ENCODE measurements at places on chromosomes 5 and 9.
A peak's percentile ranks its signal among the peaks of the same experiment; 100 is the strongest.

GRCh38 chr5:121189342-121190305, 662.1 kb upstream of the FTMT start:
- DNase-seq, result no peak

- DNase-seq, result no peak
These were observed 109.0 kb upstream of the PCAT7 start for GRCh38 chr9:94445863-94446262.

DNA sequence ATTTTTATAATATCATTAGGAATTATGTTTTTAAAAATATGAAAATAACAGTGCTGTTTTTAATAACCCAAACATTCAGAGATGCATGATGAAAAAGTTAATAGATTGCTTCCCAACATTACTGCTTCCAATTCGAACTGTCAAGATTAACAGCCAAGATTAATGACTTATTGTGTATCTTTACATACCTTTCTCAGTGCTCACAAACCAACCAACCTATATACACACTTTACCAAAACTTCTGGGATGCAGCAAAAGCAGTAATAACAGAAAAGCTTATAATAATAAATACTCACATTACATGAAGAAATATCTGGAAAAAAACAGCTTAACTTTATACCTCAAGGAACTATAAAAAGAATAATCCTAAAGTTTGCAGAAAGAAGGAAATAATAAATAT, 82.1 kb downstream of the TMEM232 start:
- no peak for DNase-seq

GRCh38 chr9:121917375-121918335, 175.5 kb downstream of the TTLL11 start:
- DNase-seq, result no peak

GRCh38 chr5:93219641-93220145, 361.3 kb downstream of the NR2F1-AS1 start:
- DNase-seq, result no peak

DNA sequence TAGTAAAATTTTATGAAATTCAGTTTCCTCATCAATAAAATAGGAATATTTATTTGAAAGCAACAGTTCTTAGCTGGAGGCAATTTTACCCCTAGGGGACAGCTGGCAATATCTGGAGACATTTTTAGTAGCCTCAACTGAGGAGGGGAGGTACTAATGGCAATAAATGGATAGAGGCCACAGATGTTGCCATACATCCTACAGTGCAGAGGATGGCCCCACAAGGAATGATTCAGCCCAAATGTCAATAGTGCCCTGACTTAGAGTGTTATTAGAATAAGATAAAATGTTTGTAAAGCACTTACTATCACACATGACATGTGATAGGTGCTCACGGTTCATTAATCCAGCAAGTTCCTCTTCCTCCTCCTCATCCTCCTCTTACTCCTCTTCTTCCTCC, 293.6 kb downstream of the KCTD16 start:
- no peak for DNase-seq

DNA sequence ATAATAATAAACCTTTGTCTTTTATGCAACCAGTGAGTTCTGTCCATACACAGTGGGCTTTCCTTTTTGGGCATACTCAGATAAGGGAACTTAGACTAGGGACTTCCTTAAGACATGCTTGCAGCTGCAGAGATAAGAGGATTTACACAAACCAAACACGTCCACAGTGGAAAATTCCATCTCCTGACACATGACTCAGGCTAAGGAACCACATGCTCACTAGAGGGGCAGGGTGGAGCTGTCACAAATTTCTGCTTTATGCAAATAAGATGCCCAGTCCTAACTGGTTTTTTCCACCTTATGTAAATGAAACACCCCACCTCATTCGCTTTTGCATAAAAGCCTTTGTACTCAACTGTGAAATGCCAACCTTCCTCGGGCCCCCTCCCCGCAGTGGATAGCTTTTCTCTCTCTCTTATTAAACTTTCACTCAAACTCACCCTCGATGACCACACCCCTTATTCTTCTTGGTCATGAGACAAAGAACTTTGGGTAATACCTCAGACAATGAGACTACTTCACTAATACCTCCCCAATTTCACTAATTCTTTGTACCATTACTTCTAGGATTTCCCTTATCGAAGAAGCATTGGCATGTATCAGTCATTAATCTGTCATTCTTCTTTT, 170.3 kb upstream of the FTMT start:
- no peak for DNase-seq

GRCh38 chr9:105679257-105680022, 14.9 kb upstream of the TMEM38B start:
- no peak for DNase-seq

GRCh38 chr9:112550531-112550930, 63.9 kb downstream of the KIAA1958 start:
- DNase-seq, result no peak

DNA sequence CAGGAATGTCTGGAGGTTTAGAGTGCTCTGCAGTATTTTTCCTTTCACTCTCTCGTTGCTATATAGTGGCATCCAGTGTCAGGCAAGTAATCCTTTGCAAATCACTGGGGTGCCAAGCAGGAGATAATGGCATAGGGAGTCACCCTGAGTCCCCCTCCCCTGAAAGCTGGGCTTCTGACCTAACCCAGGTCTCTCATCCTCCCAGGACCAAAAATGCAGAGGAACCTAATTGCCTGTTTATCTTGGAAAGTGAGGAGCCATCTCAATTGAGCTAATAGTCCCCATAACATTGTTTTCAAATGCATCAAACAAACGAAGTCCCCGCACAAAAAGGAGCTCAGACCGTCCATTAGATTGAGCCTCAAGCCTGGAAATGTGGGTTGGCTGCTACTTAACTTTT, 368.0 kb upstream of the IRX2 start:
- no peak for DNase-seq

DNA sequence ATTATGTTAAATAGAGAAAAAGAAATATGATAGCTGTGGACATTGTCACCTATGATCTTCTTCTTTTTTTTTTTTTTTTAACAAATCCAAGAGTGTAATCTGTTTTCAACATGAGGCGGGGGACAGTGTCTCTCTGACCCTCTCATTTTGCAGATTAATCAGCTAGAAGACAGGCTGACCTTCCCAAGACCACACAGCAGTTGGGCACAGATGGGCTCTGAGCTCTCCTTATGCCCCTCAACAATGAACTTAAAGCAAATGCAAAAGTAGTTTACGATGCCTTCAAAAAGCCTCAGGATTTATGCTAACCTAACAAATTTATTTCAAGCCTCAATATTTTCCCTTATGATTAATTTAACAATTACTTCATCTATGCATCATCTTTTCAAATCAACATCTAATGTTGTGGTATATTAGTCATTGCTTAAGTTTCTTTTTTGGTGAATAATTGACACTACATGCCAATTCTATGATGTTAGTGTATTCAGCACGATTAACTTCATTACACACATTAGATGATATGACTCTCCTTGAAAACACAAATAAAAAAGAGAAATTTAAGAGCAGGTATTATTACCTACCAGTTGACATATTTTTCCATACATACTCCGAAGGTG, 7.4 kb downstream of the NFIL3 start:
- no peak for DNase-seq

DNA sequence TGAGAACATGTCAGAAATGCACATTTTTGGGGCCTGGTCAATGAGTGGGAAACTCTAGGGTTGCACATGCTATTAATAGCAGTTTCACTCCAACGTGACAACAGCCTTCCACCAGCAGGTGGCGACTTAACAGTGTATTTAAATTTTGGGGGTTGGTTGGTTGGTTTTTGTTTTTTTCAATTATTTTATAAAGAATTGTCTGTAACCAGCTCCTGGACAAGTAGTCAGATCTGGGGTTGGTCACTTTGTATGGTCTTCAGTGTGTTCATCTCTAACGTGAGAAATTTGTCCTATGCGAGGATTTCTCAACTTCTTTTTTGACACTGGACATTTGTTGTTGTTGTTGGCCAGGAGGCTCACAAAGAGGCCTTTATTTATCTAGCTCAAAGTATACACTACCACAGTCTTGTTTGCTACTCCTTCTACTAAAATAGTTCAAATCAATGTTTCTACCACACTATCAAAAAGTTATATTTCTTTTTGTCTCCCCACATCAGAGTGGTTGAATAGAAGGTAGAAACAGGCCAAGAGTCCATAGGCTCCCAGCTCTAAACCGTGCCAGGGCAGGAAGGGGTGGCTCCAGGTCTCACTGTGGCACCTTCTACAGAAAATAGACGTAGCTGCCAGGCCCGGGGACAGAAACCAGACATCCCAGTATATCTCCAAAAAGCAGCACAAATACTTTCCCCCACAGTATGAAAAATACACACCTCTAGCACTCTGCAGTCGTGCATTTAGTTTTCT, 110.4 kb downstream of the TRPM6 start:
- DNase-seq, result peak; percentile 71

DNA sequence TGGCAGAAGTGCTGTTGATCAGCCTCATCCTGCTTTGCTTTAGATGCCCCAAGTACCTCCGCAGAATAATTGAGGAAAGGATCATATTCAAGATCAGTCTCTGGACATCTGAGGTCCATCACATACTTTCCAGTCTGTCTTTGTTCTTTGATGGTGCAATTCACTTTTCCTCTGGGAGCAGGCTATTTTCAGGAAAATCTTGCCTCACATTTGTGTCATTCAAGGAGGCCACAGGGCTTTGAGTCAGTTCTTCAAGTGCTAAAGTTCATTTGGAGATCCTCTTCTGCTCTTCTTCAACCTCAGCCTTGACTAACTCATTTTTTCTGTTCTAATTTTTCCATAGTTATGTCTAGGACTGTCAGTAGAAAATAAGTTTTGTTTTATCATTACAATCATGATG, 18.6 kb downstream of the EQTN start:
- DNase-seq, result no peak

GRCh38 chr5:89343666-89344065, 460.7 kb upstream of the MEF2C start:
- no peak for DNase-seq

- no peak for DNase-seq
These were observed 417.9 kb downstream of the NR2F1-AS1 start for GRCh38 chr5:93163010-93163663.

DNA sequence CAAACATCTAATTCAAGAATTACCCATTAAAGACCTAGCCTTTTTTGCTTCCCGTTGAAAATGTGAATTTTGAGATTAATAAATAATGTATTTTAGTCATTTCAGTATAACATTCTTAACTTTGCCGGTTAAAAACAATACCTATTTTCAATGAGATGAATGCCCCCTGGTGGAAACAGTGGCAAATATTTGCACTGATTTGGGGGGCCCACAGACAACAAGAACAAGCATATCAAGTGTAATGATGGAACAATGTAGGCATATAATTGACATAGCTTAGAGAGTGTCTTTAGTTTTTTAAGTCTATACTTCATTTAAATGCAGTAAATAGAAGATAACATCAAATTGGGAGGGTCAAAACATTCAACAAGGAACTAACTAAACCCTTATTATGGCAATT, 111.9 kb downstream of the NTRK2 start:
- DNase-seq, result peak; percentile 26

DNA sequence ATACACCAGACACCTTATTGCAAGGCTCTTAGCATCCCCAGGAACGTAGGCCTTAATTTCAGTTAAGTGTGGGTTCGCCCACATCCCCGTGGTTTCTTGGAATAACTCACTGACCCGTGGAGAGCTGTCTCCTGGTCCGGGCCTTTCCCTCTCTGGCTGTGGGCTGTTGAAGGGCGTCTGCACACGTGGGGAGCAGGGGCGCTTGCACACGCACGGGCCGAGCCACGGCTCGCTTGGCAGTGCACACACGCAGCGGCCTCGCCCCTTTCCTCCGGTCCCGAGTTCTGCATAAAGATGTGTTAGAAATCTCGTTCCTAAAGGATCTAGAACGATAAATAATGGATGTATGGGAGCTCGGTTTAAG, 141.9 kb downstream of the PBX3 start:
- no peak for DNase-seq

DNA sequence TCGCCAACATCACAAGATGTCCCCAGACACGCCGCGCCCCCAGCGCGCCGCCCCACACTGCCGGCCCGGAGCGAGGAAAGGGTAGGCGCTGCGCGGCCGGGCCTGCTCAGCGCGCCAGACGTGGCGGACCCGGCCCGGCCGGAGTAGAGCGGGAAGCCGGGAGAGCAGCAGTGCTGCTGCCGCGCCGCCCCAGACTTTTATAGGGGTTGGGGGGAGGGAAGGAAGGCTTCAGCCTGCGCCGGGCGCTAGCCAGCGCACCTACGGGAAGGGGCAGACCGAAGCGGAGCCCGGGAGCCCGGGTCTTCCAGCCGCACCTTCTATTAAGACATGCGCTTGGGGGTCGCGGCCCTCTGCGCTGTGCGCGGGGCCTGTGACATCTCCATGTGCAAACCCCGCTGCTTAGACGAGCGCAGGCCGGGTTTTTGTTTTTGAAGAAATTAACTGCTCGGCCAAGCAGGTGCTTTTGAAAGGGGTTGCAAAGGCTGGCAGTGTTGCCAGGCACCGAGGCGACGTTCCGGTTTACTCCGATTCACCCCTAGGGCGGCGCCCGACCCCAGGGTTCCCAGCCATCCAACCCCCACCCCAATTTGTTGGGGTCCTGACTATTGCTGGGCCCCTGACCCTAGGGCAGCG, 353 bp upstream of the PAX5 start:
- no peak for DNase-seq

Data from CD4-positive, alpha-beta T cell treated with Interleukin-17A for 1 hour (primary cell).